Stimulated activated CD4-positive, alpha-beta T cell treated with anti-CD3 and anti-CD28 coated beads, Interleukin-1b, Interleukin-23, amount 100 ng/mL, for 1 hour (primary cell): ENCODE measurements at places on chromosomes 6 and 20.

GRCh38 chr6:56659721-56660380, 17.2 kb upstream of the DST start:
- no peak for DNase-seq

GRCh38 chr6:167648501-167649278, 178.0 kb upstream of the AFDN start:
- DNase-seq: no peak

GRCh38 chr6:144326393-144326792, 41.3 kb downstream of the UTRN start:
- no peak for DNase-seq

GRCh38 chr6:37724530-37725220, 27.0 kb upstream of the MDGA1 start:
- no peak for DNase-seq

GRCh38 chr6:26497610-26498009, 2.5 kb upstream of the BTN1A1 start:
- DNase-seq: no peak

DNA sequence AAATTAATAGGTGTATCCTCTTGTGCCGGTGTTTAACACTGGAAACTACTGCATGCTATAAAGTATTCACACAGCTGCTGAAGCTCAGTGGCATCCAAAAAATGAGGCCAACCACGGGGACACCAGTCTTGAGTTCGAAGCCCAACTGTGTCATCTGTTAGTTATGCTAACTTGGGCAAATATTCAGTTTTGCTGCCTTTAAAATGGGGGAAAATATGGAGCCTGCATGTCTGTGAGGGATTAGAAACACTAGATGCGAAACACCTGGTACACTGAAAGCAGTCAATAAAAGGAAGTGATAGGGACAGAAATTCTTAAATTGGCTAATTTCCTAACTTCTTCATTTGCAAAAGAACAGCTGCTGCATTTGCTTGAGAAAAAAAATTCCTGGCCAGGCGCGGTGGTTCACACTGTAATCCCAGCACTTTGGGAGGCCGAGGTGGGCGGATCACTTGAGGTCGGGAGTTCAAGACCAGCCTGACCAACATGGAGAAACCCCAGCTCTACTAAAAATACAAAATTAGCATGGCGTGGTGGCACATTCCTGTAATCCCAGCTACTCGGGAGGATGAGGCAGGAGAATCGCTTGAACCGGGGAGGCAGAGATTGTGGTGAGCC, 36.6 kb upstream of the MLIP start:
- DNase-seq: no peak

GRCh38 chr20:34037121-34037520, 43.4 kb downstream of the RALY start:
- peak; percentile 7 for DNase-seq

DNA sequence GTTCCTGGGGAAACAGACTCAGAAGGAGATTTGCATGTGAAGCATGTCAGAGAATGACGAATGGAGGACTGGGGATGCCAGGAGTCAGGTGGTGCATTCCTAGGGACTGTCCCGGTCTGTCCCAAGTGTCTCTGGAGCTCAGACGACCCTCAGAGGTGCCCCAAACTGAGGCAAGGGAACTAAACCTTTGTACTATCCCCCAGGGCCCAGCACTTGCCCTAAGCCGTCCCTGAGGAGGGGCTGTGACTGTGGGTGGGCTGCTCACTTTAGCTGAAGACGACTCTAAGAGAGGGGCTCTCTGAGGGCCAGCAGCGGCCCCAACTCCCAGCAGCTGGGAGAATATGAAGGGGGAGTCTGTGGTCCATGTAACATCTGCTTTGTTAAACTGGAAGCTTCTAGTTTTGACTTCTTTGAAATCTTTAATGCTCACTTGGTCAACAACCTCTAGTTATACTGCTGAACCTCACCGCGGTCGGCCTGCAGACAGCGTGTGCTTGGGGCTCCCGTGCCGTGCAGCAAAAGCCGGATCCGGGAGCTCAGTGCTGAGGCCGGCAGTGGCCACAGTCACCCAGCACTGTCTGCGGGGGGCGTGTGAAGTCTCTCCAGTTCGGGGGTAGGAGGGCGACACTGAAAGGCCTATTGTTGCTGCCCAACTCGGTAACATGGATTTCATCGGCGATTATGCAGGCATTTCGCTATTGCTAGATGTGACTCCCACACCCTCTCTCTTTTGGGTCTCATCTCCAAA, 34.2 kb downstream of the TUBB2B start:
- DNase-seq: no peak

- DNase-seq: no peak
Observed at GRCh38 chr20:20363799-20364592, 3.9 kb upstream of the INSM1 start.

DNA sequence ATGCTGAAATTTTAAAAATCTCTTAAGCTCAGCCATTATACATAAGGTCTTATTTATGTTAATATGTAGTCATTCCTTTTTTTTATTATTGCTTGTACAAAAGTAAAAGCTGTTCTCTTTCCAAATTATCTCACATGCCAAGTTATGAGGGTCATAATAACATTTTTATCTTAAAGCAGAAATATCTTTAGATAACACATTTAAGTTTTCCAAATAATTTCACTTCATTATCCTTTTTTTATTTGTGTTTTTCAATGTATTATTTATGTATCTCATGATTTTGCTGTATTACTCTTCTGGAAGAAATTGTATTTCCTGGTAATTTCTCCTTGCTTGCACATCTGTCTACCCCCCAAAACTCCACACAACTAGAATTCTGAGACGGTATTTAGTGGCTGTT, 461.1 kb upstream of the SOX4 start:
- no peak for DNase-seq

- DNase-seq: no peak
Observed at GRCh38 chr6:5995658-5995948, 11.1 kb downstream of the NRN1 start.

DNA sequence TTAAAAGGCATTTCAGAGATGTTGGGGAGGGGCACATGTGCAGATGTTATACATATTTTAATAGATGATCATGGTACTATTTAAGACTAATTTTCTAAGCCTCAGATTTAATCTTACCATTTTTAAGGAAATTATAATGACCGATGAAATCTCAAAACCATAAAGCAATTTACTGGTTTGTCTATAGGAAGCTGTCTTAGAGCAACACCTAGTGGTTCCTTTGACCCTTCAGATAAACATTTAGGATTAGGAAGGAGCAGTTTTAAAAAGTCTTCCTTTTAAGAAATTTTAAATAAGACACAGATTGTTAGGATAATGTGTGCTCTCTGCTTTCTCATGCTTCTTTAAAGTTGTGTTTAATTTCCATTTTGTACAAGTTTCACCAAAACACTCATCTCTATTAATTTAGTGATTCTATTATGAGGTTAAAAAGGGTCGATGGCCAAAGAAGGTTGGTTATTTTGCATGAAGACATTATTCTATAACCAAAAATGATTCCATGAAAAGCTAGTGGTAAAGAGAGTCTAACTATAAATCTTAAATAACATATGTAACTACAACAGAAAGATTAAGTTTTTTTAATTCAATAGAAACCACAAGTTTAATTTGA, 376.4 kb downstream of the HACE1 start:
- no peak for DNase-seq

- no peak for DNase-seq
Observed at GRCh38 chr6:166657531-166657930, 30.5 kb upstream of the RPS6KA2 start.

DNA sequence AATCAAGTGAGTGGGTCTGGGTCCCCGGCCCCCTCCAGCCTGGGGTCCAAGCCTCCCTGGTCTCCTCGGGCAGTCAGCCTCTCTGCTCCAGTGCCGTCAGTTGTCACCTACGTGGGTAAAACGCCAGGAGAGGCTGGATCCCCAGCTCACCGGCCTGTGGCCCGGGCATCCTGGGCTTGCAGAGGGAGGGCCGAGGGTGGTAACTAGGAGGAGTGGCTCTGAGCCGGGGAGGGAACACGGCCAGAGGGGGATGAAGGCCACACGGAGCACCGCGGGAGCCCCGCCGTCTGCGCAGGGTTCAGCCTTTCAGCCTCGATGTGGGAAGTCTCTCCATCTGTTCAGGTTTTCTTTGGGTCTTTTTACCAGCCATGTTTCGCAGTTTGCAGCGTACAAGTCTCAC, 29.5 kb upstream of the BHLHE23 start:
- no peak for DNase-seq

DNA sequence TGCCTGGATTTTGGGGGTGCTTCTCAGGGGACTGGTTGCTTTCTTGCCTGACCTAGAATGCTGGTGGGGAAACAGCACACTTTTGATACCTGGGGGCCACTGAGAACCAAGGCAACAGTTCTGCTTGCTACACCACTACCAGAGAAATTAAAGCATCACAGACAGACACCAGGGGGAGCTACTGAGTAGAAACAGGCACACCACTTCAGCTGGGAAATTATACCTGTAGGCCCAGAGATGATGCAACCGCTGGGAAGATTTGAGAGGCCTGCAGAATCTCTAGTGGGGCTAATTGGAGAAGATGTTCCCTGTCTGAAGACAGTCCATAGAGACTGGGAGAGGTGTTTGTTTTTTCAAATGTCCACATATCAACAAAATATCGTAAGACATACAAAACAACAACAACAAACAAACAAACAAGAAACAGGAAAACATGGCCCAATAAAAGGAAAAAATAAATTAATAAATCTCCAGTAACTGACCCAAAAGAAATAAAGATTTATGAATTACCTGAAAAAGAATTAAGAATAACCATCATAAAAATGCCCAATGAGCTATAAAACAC, 129.4 kb upstream of the RIN2 start:
- no peak for DNase-seq

- no peak for DNase-seq
Observed at GRCh38 chr6:77143659-77144447, 319.4 kb downstream of the HTR1B start.

DNA sequence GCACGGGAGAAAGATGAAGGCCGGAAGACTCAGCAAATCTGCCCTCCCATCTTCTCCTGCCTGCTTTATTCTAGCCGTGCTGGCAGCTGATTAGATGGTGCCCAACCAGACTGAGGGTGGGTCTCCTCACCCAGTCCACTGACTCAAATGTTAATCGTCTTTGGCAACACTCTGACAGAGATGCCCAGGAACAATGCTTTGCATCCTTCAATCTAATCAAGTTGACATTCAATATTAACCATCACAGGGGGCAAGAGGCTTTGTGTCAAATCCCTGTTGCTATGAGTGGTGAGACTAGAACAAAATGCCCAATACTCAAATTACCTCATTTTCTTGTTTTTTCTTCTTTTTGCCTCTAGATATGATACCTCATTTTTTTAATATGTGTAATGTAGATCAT, 27.4 kb upstream of the PLAGL1 start:
- no peak for DNase-seq

GRCh38 chr6:31770860-31771259, 6.3 kb downstream of the VWA7 start:
- DNase-seq: no peak

DNA sequence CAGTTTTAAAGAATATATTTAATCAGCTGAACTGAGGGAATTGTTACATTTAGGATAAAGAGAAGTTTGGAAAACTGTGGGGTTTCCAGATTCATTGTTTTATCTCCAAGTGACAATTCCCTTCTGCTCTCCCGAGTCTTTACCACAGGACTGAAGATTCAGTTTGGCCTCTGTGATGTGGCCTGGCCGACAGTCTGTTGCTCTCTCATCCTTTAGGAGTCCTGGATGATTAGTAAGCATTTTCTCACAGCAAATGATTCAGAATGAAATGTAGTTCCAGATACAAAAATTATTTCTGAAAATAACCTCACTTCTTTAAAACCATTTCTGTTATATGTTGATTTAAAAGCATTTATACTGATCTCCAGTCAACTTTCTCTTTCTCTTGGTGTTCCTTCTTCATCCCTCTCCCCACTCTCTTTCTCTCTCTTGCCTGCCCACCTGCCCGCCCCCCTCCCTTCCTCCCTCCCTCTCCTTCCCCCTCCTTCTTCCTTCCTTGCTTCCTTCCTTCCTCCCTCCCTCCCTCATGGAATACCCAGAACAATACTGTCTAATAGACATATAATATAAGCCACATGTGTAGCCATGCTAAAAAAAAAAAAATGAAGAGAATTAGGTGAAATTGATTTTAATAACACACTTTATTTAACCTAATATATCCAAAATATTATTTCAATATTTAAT, 254.9 kb downstream of the PRL start:
- DNase-seq: no peak

GRCh38 chr6:140979642-140980091, 1153.1 kb upstream of the GJE1 start:
- DNase-seq: no peak

DNA sequence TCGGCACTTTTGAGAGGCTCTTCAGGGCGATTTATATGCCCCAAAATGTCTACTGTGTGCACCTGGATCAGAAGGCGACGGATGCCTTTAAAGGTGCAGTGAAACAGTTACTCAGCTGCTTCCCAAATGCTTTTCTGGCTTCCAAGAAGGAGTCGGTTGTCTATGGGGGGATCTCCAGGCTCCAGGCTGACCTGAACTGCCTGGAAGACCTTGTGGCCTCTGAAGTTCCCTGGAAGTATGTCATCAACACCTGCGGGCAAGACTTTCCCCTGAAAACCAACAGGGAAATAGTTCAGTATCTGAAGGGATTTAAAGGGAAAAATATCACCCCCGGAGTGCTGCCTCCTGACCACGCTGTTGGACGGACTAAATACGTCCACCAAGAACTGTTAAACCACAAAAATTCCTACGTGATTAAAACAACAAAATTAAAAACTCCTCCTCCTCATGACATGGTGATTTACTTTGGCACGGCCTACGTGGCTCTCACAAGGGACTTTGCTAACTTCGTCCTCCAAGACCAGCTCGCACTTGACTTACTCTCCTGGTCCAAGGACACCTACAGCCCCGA, 8.2 kb downstream of the GCNT2 start:
- no peak for DNase-seq

DNA sequence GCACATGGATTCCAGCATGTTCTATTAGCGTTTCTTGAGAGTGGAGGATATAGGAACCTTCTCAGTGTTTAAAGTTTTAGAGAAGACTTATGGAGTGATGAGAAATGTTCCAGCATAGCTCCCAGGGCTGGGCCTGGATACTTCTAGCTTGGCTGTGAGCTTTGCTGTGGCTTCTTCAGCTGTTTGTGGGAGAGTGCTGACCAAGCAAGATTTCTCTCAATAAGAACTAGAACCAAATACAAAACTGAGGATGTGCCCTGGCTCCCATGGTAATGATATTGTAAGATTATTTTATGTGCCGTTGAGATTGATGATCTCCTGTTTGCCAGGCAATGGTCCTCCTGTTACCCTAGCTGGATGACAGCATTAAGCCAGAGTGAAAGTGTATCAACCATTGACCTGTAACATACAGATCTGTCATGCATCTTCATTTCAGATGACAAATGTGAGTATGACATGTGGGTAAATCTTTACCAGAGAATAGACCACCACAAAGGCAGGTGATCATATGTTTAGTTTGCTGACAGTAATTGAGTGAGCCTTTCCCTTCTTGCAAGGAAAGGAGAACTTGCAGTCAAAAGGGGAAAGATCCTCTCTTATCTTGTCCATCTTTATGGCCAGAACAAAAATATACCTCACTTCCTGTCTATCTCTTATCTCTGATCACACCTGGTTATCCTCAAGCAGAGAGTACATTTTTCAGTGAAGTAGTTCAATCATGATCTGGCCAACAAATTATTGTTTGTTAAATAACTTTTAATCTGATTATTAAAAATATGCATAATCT, 180.1 kb downstream of the SLC24A3 start:
- DNase-seq: no peak

GRCh38 chr20:62253398-62253797, 15.1 kb downstream of the OSBPL2 start:
- no peak for DNase-seq
